ENCODE measurements at places on chromosomes 5 and 9.

DNA sequence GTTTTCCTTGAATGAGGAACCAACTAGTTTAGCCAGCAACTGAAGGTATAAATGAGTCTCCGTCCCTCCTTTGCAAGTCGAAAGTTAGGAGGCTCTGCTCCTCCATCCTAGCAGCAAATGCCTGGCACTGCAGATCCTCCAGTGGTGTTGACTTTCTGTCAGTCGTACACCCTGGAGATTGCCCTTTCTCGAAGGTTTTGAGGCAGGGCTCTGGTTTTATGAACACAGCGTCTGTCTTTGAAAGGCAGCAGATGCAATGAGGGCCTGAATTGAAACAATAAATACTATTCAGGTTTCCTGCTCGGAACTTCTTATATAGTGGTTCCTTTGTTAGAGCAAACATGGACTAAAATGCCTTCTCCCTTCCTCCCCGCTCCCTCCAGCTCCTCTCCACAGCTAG is 284.0 kb downstream of the TMEM38B start:
- H3K27ac ChIP-seq = no peak overlapping the region
- no peaks in the 10 kb centered on the region for H3K4me1 ChIP-seq
- no peak for DNase-seq
- H3K36me3 ChIP-seq = no peaks in the 10 kb centered on the region

- no peaks in the 10 kb centered on the region for H3K27me3 ChIP-seq
- no peak for DNase-seq
- no peaks in the 10 kb centered on the region for H3K36me3 ChIP-seq
- no peaks in the 10 kb centered on the region for H3K4me1 ChIP-seq
Measured at GRCh38 chr5:115132465-115132864, 37.2 kb downstream of the TRIM36 start.

DNA sequence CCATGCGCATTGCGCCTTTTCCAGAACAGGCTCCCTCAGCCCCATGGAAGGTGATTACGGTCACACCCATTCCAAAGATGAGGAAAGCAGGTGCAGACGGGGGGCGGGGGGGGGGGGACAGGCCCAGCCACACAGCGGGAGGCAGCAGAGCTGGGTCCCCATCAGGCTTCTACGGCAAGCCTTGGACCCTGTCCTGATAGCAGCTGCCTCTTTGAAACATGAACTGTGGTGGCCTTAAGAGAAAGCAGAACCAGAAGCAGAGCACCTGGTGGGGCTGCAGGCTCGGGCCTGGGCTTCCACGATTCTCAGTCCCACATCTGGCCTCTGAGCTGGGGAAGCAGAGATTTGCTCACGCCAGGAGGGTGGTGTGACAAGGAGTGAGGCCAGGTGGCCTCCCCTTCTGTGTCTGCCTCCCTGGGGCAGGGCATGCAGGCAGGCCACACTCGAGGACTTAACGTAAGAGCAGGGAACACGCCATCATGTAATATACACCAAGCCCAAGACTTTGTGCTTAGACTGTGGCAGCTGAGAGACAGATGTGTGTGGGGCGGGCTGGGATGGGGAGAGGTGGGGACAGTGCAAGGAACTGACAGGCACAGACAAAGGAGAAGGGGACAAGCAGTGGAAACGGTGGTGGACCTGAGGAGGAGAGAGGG is 14.2 kb upstream of the PHYKPL start:
- no peak overlapping the region for H3K27ac ChIP-seq
- no peak for DNase-seq
- no peaks in the 10 kb centered on the region for H3K27me3 ChIP-seq

- no peak overlapping the region for H3K27ac ChIP-seq
- no peak for DNase-seq
- H3K36me3 ChIP-seq = no peaks in the 10 kb centered on the region
Measured at GRCh38 chr5:7251132-7251531, 144.8 kb upstream of the ADCY2 start.

DNA sequence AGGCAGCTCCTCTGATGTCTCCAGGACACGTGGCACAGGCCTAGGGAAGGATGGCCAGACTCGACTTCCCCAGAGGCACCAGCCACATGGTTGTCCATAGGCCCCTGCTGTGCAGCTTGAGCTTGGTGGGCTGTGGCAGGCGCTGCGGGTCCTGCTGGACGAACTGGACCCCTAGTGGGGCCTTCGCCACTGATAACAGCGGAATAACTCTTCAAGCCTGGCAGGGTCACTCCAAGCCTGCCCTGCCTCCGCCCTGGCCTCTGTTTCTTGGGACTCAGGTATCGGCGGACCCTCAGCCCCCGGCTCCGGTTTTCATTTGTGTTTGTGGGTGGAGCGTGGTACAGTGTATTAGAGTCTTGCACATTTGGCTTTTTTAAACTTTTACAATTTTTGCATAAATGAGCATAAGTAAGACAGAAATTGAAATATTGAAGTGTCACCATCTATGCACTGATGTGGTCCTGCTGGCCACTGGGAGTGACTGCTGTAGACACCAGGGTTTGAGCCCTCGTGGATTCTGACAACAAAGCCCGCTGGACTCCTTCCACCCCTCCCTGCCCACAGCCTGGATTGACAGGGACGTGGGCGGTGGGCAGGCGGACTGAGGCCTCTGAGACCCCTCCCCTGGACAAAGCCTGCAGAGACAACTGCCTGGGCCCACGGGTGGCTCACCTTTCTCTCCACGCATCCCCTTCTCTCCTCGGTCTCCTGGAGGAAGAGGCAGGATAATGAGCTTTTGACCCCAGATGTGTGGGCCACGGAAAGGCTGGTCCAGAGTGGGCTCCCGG is 3.8 kb downstream of the FCN1 start:
- no peaks in the 10 kb centered on the region for H3K36me3 ChIP-seq
- H3K4me1 ChIP-seq = no peaks in the 10 kb centered on the region
- H3K27me3 ChIP-seq = no peaks in the 10 kb centered on the region
- no peak overlapping the region for H3K27ac ChIP-seq
- DNase-seq = no peak

GRCh38 chr9:71936066-71936465 is 24.6 kb downstream of the C9orf85 start:
- H3K36me3 ChIP-seq = no peaks in the 10 kb centered on the region
- no peaks in the 10 kb centered on the region for H3K4me1 ChIP-seq
- H3K4me3 ChIP-seq = no peak overlapping the region

DNA sequence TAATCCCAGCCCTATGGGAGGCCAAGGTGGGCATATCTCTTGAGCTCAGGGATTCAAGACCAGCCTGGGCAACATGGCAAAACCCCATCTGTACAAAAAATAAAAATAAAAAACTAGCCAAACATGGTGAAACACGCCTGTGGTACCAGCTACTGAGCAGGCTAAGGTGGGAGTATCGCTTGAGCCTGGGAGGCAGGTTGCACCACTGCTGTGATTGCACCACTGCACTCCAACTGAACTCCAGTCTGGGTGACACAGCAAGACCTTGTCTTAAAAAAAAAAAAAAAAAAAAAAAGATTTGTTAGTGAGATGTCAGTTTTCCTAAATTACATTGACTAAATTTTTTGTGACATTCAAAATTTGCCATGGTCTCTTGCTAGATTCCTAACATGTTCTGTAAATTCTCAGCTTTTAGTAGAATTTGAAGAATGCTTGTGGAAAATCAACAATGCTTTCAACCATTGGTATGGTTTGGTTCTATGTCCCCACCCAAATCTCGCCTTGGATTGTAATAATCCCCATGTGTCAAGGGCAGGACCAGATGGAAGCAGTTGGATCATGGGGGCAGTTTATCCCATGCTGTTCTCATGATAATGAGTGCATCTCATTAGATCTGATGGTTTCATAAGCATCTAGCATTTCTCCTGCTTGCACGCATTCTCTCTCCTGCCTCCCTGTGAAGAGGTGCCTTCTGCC is 236.1 kb downstream of the ARRDC3 start:
- H3K27ac ChIP-seq = no peak overlapping the region
- no peak for DNase-seq
- no peak overlapping the region for H3K4me3 ChIP-seq
- peaks cover 3% of the 10 kb centered on the region for H3K27me3 ChIP-seq
- H3K4me1 ChIP-seq = no peaks in the 10 kb centered on the region

DNA sequence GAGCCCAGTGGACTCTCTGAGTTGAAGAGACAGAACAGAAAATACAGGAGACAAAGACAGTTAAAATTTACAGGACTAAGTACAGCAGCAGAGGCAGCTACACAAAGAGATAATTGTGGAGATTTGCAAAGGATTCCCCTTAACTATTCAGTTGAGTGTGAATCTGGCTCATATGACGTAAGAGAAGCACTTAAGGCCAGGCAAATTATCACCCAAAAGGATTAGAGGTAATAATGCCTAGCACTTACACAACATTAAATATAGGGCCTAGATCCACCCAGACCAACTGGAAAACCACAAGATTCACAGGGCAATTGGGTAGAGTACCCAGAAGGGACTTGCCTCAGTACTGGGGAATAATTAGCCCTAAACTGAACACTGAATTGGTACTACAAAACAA is 41.3 kb downstream of the ADAMTS6 start:
- no peak overlapping the region for H3K27ac ChIP-seq
- H3K4me1 ChIP-seq = no peaks in the 10 kb centered on the region
- H3K27me3 ChIP-seq = no peaks in the 10 kb centered on the region
- H3K36me3 ChIP-seq = no peaks in the 10 kb centered on the region
- H3K4me3 ChIP-seq = no peak overlapping the region

- peaks cover 17% of the 10 kb centered on the region for H3K4me1 ChIP-seq
- no peak overlapping the region for H3K4me3 ChIP-seq
- no peaks in the 10 kb centered on the region for H3K27me3 ChIP-seq
- H3K36me3 ChIP-seq = no peaks in the 10 kb centered on the region
- no peak overlapping the region for H3K27ac ChIP-seq
- DNase-seq = no peak
Measured at GRCh38 chr9:132946631-132947295, 2.3 kb upstream of the TSC1 start.

DNA sequence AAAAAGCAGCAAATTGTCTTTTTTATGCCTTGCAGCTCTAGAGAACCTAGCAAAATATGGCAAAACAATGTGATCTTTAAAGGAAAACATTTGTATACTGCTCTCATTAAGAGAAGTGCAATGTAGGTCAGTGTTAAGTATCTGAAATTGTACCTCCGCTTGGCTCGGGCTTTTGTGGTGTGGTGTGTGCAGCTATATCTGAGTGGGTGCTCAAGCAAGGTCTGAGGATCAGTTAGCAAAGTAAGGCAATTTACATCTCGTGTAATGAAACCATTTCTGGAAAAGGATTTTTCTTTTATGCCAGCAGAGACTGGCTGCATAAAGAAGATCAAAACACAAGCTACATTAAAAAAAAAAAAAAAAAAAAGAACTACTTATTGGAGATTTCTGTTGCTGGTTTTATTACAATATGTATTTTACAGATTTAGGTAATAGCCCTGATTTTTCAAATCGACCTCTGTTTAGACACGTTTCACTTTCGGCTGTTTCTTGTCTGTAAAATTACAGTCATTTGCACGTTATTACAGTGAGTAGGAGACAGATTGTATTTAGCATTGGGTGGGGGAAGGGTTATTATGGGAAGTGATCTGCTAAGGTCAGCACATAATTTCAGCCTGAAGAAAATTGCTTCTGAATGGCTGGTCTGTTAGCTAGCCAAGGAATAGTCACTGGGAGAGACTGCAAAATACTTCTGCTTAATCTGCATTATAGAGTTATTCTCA is 7.9 kb upstream of the ZNF608 start:
- no peak for DNase-seq
- H3K27ac ChIP-seq = no peak overlapping the region

Data from effector memory CD4-positive, alpha-beta T cell (primary cell).